ENCODE measurements at places on chromosomes 12 and 14.

DNA sequence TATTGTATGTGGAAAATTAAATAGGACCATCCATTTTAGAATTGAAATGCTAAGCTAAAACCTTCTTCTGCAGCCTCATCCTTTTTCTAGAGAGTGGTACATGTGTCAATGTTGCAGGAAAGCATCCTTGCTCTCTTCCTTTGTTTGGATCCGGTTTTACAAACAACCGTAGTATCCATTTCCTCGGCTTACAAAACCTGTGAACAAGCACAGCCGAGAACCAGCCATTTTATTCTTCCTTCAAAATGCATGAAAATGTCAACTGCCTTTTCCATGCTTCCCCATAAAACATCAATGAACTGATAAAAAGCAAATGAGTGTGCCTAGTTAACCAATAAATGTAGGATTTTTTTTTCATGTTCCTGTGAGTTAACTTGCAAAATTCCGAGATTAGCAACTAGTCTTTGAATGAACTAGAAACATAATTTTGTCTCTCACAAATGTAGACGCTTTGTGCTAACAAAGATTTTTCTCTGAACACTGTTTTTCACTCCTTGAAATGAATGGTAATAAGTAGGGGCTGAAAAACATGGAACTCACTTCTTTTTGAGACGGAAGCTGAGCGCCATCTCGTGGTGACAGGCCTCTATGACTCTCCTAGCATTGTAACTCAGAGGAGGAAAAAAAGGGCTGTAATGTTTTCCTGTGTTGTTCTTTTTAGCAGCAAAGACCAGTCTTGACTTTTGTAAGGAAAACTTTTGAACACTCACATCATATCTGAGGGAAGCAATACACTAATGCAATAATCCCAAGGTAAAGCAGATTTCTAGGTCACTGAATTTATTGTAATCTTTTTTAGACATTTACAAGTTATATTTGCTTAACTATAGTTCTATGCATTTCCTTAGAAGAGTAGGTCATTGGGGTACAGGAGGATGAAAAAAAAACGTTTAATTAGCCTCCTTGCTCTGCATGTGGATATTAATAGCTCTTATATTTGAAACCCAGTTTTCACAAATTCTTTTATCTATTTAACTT is 157.4 kb upstream of the FOXG1 start:
- DNase-seq: no peak

- DNase-seq: no peak
These were observed 330.3 kb downstream of the PCNX1 start for GRCh38 chr14:71237556-71237955.

DNA sequence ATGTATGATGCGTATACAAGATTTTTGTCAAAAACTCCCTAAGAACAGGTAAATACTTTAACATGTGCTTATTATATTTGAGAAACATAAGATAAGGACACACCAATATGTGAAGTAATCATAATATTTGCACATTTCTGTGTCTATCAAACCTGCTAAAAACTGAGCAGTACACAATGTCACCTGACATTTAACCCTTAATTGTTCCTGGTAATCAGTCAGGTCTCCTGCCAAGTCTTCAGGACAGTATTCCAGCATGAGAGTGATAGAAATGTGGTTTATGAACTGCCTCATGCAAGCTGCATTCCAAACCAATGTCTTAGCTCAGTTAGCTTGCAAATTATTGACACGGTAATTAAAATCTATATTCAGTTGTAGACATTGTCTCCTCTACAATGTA is 4.2 kb downstream of the SOX5 start:
- no peak for DNase-seq

GRCh38 chr12:10668526-10668925 is 5.3 kb downstream of the STYK1 start:
- DNase-seq: no peak

DNA sequence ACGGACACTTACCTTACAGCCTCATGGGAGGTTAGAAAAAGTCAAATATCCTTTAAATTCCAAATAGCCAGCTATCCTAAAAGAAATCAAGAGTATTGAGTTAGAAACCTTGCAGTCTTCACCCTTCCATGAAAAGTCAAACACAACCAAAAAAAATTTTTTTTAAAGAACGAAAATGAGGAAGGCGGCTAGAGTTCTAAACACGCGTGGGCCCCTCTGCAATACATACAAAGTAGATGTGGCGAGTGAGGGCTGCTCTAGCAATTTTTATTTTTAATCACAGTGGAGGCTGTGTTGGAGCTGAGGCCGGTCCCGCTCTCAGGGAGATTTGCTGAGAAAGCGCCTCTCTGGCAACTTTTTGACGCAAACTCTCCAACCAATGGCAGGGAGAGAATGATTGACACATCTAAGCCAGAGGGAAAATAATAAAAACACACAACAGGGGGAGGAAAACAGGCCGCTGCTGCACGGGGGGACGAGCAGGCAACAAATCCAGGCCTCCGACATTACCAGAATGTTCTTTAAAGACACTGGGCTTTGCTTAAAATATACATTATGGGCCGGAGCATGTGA is at the start of gene OTX2:
TSS of gene OTX2 (minus strand) at position 333 of the 573 bp plus-strand sequence. CDS start 5,023 bp downstream, outside the sequence.
- no peak for DNase-seq

DNA sequence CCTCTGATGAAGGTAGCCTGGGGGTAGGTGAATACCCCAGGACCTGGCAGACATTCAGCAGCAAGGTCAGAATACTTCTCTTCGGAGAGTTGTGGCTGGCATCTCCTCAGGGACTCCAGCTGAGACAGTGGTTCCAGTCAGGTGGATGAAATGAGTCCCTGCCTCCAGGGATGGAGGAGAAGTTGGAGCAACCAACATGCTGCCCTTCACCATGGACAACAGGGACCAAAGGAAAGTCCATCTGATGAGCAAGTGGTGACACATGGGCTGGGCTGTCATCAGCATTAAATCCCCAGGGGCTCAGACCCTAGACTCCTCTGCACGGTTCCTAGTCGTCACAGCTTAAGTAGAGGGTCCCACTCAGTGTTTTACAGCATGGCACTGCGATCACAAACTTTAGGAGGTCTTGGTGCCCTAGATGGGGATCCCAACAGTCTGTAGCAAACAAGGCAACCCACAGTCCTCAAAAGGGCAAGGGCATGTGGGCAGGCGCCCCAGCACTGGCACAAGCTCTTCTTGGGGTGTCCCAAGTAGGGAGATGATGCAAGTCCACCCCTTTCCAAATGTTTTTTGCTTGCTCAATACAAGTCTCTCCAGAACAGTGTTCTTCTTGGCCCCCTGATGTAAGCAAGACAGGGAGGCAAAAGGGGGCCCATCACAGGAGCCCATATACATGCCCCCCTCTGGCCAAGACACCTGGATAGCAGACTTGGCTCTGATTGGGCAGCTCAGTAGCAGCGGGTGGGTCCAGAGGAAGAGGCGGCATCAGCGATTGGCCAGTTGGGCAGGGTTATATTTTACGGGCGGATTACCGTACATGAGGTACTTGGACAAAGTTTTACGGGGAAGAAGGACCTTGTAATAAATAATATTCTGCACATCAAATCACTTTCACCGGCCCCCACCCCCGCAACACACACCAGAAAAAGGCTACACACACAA is 10.8 kb upstream of the CDH24 start:
- DNase-seq: no peak

DNA sequence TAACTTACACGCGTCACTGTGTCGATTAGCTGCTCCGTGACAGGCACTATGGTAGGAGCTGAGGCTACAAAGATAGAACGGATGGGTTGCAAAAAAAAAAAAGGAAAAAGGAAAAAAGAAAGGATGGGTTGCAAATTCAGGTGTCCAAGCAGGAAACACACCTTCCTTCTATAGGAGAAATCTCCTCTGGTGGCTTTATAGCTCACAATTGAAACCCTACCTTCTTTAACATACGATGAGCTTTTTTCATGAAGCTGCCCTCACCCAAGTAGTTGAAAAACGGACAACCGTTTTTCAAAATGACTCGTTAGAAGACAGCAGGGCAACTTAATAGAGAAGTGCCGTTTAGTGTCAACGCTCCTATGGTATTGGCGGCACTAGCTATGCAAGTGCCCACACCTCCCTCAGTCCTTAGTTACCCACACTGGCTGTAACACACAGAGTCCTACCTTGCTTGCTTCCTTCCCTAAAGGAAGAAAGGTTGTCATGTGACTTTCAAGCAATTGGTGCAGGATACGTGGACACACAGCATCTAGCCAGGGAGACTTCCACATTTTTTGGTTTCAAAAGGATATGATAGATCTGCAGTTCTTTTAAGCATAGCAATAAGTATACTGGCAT is 682 bp upstream of the TRIP11 start:
- DNase-seq: no peak

- no peak for DNase-seq
These were observed 93.0 kb upstream of the TMPO start for GRCh38 chr12:98422359-98422758.

DNA sequence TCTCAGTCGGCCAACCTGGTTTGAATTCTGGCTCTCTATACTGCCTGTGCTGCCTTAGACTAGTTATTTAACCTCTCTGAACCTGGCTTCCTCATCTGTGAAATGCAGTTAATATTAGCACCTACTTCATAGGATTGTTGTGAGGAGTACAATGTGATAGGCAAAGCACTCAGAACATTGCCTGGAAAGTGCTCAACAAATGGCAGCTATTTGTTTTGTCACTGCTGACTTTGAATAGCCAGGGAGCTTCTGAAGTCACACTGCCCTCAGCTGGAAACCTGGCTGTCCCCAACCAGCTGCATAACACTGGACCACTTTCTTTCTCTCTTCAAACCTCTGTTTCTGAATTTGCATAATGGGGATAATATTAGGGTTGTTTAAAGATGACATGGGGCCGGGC is 9.6 kb downstream of the TMEM30B start:
- no peak for DNase-seq

DNA sequence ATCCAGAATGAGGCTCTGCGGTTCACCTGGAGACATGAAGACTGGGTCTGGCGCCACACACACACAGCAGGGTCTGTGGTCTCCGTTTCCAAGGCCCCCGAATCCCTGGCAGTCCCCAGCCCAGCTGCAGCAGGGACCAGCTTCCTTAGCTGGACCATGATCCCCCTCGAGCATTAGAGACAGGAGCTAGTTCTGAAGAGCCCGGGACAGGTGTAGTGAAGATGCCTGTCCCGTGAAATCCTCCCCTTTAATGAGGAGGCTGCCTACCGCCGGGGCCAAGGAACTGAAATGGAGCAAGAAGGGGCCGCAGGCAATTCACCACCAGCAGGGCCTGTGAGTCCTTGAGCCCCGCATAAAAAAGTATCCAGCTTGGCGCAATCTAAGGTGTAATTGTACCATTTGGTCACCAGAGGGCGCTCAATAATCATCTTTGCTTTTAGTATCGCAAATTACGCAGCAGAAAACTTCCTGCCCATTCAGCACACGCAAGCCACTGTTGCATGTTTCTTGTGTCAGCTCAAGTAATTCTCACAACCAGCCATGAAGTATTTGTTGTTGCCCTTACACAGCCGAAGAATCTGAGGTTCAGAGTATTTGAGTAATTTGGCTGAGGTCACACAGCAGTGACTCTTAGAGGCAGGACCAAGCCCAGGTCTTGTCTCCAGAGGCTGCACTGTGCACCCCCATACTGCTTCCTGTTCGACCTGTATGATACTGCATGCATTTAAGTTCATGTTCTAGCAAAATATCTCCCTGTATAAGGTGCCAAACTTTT is 54.3 kb upstream of the PPP2R5C start:
- DNase-seq: no peak

DNA sequence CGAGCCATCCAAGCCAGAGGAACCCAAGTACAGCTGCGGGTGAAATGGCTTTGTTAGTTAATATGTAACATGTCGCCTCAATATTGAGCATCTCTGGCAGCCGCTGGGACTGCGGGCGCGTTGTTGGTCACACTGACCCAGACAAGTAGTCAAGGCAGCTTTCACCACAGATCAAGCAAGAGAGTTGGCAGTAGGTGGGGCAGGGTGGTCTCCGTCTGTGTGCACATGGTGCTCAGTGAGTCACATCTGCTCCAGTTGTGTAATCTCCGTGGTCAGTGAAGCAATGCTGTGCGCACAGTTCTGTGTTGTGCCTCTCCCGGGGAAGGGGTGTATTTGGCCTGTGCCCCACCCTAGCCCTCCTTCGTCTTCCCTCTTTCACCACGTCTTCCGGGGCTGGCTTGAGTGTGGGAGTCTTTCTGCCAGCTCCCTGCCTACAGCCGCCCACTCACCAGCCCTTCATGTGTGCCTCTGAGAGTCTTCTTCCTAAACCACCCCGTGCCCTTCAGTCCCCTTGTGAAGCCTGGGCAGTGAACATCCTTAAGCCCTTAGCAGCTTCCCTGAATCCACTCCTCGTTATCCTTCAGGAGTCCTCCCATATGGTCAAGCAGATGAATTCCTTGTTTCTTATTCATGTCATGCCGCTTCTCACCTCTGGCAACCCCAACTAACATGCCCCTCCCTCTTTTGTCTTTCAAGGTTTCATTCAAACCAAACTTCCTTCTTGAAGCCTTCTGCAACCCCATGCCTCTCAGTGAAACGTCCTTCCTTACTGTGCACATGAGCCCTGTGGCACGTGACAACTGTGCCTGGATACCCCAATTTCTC is 242.1 kb downstream of the CACNA1C start:
- no peak for DNase-seq

DNA sequence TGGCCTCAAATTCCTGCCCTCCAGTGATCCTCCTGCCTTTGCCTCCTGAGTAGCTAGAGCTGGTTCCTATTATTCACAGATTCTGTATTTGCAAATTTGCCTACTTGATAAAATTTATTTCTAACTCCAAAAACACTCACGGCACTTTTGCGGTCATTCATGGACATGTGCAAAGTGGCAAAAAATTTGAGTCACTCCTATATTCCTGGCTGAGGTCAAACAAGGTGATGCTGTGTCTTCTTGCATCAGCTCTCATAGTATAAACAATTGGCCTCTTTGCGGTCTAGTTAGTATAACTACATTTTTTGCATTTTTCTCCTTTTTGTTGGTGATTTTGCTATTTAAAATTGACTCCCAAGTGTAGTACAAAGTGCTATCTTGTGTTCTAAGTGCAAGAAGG is 24.7 kb downstream of the ATF1 start:
- DNase-seq: no peak

DNA sequence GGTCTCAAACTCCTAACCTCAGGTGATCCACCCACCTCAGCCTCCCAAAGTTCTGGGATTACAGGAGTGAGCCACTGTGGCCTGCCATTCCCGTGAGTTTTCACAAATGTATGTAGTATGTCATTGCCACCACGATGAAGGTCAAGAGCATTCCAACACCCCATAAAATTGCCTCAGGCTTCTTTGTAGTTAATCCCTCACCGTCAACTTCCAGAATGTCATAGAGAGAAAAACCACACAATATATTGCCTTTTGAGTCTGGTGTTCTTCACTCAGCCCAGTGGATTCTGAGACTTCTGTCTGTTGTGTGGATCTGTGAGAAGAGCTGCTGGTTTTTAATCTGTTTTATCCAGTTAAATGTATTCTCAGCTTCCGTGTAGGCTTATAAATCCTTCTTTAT is 12.6 kb upstream of the CFAP251 start:
- DNase-seq: no peak

Data from GM12892 (cell line).